ENCODE measurements at places on chromosomes 11 and 22. TPM values are rescaled to one million over a fixed set of nuclear protein-coding genes. Genes with fewer than 3 reads are reported as not detected.

DNA sequence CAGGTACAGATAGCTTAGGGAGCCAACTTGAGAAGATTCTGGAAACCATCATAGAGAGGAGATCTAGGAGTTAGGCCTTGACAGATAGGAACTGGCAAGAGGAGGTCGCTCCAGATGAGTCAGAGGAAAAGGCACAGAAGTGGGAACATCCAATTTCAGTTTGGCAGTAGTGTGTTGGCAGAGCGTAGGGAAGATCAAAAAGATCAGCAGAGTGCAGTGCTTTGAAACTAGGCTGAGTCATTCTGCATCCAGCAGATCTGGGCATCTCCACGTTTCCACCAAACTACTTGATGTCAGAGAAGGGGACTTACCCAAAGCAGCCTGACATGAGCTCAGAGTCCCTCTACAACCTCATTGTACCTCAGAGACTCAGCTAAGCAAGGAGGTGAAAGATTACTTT, 58.5 kb downstream of the GAB4 start:
- H3K27me3 ChIP-seq: no peaks in the 10 kb centered on the region
- no peaks in the 10 kb centered on the region for H3K4me1 ChIP-seq
- H3K4me3 ChIP-seq: no peak overlapping the region
- no peak for DNase-seq
- no peak overlapping the region for H3K27ac ChIP-seq

The GAS2 gene
- total RNA-seq: 1.6 TPM

The SLC22A12 gene
- total RNA-seq: not detected

The RRAS2 gene
- 55.8 TPM for total RNA-seq

GRCh38 chr22:25051073-25051472, 98.6 kb downstream of the KIAA1671 start:
- no peak overlapping the region for H3K4me3 ChIP-seq
- peaks cover 30% of the 10 kb centered on the region for H3K4me1 ChIP-seq
- DNase-seq: no peak
- H3K27ac ChIP-seq: no peak overlapping the region
- no peaks in the 10 kb centered on the region for H3K27me3 ChIP-seq

The SLC17A6 gene
- total RNA-seq: not detected

The PLEKHA7 gene
- total RNA-seq: 0.92 TPM

The ANGPTL5 gene
- not detected for total RNA-seq

The OR51B5 gene
- total RNA-seq: 0.20 TPM

- peak; percentile 95 for DNase-seq
- peaks cover 2% of the 10 kb centered on the region for H3K36me3 ChIP-seq
- H3K27me3 ChIP-seq: no peaks in the 10 kb centered on the region
- peak overlapping the region; percentile 99 for H3K27ac ChIP-seq
- H3K4me3 ChIP-seq: peak overlapping the region; percentile 97
Observed at GRCh38 chr22:41447435-41448188, 1.0 kb upstream of the TOB2 start.

GRCh38 chr11:57651408-57651807, 1.7 kb upstream of the YPEL4 start:
- DNase-seq: no peak
- H3K36me3 ChIP-seq: no peaks in the 10 kb centered on the region
- no peak overlapping the region for H3K27ac ChIP-seq

DNA sequence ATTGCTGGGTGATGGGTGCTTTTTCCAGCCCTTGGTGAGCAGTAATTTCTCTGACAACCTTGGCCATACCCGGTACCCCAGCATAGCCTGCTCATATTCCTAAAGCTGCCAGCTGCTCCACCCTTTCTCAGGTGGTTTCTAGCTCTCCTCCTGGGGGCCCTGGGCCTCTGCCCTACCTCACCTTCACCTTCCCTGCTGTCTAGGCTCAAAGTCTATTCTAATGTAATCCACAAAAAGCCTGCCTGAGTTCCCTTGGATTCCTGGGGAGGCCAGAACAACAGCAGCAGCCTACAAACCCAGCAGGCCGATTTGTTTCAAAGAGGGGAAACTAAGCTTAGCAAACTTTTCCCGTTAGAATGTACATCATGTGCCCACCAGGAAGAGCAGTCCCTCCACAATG, 117.6 kb downstream of the DSCAML1 start:
- peaks cover 62% of the 10 kb centered on the region for H3K27me3 ChIP-seq
- no peak overlapping the region for H3K4me3 ChIP-seq
- no peak for DNase-seq
- no peaks in the 10 kb centered on the region for H3K4me1 ChIP-seq
- no peak overlapping the region for H3K27ac ChIP-seq

The OR51B2 gene
- not detected for total RNA-seq

The CRYAB gene
- total RNA-seq: 770 TPM

DNA sequence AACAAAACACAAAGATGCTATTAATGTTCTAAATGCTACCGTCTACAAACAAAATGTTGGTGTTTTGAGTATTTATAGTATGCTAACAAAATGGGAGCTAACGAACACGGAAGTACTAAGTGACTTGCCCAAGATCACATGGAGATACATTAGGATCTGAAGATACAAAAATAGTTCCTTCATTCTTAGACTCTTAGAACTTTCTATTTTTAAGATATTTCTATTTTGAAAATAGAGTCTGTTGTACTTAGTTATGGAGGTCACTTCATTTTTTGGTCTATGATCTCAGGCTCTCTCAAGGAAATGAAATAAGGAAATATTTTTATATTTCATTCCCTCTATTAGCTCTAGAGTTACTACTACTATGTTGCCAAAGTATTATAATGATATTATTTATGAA, 64.2 kb downstream of the APOL5 start:
- H3K27me3 ChIP-seq: no peaks in the 10 kb centered on the region
- H3K4me1 ChIP-seq: peaks cover 86% of the 10 kb centered on the region
- peaks cover 9% of the 10 kb centered on the region for H3K36me3 ChIP-seq
- peak overlapping the region; percentile 78 for H3K27ac ChIP-seq
- no peak overlapping the region for H3K4me3 ChIP-seq

The EHBP1L1 gene
- 82.0 TPM for total RNA-seq

DNA sequence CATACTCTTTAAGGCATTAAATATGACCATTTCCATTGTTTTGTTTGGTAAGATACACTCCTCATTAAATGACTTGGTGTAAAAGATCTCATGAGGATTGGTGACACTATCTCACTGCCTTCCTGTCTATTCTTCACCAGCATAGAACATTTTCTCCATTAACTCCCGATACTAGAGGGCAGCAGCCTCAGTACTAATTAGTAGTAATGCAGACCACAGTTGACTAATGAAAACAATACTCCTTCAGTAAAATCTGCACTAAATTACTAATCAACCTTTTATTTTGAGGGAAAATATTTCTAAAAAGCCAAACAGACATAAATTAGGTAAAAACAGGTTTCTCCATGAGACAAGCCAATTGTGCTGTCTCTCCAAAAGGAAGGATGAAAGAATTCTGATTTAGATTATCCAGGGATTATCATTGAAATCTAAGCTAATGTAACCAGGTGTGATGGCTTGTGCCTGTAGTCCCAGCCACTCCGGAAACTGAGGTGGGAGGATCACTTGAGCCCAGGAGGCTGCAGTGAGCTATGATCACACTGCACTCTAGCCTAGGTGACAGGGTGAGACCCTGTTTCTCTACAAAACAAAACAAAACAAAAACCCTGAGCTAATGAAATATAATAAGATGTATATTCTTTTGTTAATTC, 9.4 kb downstream of the PGM2L1 start:
- H3K36me3 ChIP-seq: no peaks in the 10 kb centered on the region
- no peak for DNase-seq
- H3K27me3 ChIP-seq: no peaks in the 10 kb centered on the region
- no peak overlapping the region for H3K27ac ChIP-seq
- peaks cover 13% of the 10 kb centered on the region for H3K4me1 ChIP-seq
- no peak overlapping the region for H3K4me3 ChIP-seq

The SLC35F2 gene
- 4.7 TPM for total RNA-seq

- H3K36me3 ChIP-seq: peaks cover 2% of the 10 kb centered on the region
- peaks cover 17% of the 10 kb centered on the region for H3K4me1 ChIP-seq
- no peak overlapping the region for H3K4me3 ChIP-seq
- DNase-seq: no peak
Observed at GRCh38 chr22:25064894-25065560, 112.5 kb downstream of the KIAA1671 start.

- H3K27ac ChIP-seq: peak overlapping the region; percentile 87
- no peak overlapping the region for H3K4me3 ChIP-seq
- H3K27me3 ChIP-seq: no peaks in the 10 kb centered on the region
- H3K4me1 ChIP-seq: peaks cover 61% of the 10 kb centered on the region
- H3K36me3 ChIP-seq: no peaks in the 10 kb centered on the region
Observed at GRCh38 chr22:39471381-39472141, 14.7 kb downstream of the MGAT3 start.

DNA sequence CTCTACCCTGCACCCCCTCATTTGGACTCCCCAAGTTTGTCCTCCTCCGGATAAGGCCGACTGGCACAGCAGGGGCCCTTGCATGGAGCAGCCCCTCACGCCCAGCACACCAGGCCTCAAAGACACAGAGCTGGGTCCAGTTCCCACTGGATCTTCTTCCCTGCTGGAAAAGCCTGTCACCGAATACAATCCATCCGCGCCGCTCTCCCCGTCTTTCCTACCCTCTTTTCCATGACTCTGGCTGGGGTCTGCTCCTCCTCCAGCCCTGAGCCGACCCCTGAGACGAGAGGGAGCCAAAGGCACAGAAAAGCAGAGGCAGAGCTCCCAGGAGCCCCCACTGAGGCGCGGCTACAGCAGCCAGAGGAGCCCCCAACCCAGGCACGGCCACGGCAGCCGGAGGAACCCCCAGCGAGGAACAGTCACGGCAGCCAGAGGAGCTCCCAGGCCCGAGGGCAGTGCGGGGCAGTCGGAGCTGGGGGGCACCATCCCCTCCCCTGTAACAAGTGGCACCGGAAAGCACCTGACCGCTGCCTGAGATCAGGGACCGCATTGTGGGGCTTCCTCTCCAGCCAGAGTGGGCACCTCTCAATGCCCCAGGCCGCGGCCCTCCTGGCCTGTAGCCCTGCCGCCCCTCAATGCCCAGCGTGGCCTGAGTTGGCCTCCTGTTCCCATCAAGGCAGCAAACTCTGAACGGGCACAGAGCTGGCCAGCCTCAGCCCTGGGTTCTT, 12.0 kb downstream of the ALG12 start:
- peaks cover 13% of the 10 kb centered on the region for H3K36me3 ChIP-seq
- no peak overlapping the region for H3K27ac ChIP-seq
- H3K4me3 ChIP-seq: no peak overlapping the region
- peak; percentile 89 for DNase-seq

The CARD18 gene
- total RNA-seq: not detected
